SJSA1 (cell line): ENCODE measurements at places on chromosomes 6 and 20. TPM values are rescaled to one million over a fixed set of nuclear protein-coding genes. Genes with fewer than 3 reads are reported as not detected.
A peak's percentile ranks its signal among the peaks of the same experiment; 100 is the strongest.

DNA sequence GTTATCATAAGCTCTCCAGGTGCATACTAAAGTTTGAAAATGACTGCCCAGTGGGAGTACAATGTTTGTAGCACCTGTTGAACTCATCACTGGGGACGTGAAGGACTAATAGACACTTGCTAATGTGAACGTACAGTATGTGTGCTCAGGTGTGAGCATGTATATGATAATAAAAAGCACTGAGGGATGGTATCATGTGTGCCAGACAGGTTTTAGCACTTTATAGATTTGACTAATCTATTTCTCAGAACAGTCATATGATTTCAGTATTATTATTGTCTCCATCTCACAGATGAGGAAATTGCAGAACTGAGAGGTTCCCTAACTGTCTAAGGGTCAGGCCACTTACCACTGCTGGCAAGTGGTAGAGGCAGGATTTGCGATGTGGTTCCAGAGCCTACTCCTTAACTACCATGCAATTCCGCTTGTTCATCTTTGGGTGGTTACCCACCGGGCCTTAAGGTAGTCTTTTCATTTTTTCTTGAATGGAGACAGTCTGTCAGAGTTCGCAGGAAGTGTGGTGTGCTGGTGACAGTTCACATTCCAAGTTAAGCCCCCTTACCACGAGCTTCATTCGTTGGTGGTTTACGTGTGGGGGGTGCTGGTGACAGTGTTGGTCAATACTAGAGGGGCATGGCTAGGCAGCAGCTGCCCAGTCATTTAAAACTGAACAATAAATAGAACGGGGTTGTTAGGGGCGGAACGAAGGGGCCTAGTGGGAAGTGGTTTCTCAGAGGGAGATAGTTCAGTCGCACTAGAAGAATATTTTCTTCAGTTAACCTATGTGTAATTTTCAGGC is 46.8 kb downstream of the RREB1 start:
- peaks cover 11% of the 10 kb centered on the region for H3K36me3 ChIP-seq
- H3K27ac ChIP-seq: no peak overlapping the region
- no peak for DNase-seq
- H3K4me1 ChIP-seq: peaks cover 55% of the 10 kb centered on the region

DNA sequence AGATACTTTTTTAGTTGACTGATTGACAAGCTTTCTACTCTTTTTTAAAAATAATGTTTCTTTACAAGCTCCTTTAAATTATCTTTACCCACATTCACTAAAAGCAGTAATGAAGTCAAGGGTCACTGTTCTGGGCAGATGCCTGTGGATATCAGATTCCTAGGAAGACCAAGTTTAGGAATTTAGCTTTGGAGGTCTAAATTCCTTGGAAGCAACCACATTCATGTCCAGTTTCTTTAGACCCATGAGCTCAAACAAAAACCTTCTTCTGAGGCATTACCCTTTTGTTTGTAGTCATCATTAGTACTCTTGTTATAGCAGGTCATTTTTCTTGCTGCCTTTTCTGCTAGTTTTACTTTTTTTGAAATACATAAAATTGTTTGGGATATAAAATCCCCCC is 462.9 kb upstream of the JAG1 start:
- no peaks in the 10 kb centered on the region for H3K27me3 ChIP-seq
- H3K4me3 ChIP-seq: no peak overlapping the region
- H3K27ac ChIP-seq: no peak overlapping the region

DNA sequence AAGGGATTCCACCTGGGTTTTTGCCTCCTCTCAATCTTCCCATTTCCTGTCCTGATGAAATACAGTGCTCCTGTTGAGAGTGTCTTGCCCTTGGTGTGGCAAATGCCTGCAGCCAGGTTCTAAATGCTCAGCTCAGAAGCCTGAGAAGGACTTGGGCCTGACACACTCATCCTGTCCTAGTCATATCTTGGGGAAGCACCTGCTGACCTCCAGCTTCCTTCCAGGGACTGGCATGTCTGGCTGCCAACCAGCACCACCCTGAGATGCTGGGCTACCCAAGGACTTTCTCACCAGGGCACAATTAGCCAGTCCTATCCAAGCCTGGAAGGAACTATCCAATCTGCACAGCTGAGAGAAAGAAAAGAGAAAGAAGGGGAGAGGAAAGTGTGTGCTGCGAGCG is 43.4 kb downstream of the LRFN2 start:
- H3K36me3 ChIP-seq: no peaks in the 10 kb centered on the region
- H3K4me1 ChIP-seq: no peaks in the 10 kb centered on the region
- 0 out of 2 replicates have a peak, but pooled peaks cover 4% of the 10 kb centered on the region for H3K27me3 ChIP-seq

DNA sequence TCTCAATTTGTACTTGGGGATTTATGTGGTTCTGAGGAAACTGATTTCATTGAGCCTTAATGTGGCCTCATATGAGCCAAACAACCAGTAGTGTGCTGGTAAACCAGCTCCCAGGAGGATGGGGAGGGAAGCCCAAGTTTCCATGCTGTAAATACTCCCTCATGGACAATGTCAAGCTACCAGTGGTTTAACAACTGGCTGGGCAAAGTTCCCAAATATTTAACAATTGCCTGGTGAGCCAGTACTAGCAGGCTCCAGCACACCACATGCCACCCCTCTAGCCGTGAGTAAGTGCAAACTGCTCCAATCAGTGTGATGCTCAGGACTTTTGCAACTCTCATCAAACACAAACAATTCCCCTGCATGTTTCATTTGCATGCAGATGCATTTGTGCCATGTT is 19.2 kb upstream of the CDKN1A start:
- peak; percentile 67 for DNase-seq
- no peaks in the 10 kb centered on the region for H3K27me3 ChIP-seq
- H3K4me3 ChIP-seq: no peak overlapping the region
- H3K36me3 ChIP-seq: no peaks in the 10 kb centered on the region
- no peak overlapping the region for H3K27ac ChIP-seq

GRCh38 chr6:132085731-132086130 is 134.6 kb upstream of the CCN2 start:
- DNase-seq: no peak
- peak overlapping the region; percentile 16 for H3K4me3 ChIP-seq
- no peaks in the 10 kb centered on the region for H3K36me3 ChIP-seq
- H3K4me1 ChIP-seq: peaks cover 59% of the 10 kb centered on the region
- peak overlapping the region; percentile 99 for H3K27ac ChIP-seq

DNA sequence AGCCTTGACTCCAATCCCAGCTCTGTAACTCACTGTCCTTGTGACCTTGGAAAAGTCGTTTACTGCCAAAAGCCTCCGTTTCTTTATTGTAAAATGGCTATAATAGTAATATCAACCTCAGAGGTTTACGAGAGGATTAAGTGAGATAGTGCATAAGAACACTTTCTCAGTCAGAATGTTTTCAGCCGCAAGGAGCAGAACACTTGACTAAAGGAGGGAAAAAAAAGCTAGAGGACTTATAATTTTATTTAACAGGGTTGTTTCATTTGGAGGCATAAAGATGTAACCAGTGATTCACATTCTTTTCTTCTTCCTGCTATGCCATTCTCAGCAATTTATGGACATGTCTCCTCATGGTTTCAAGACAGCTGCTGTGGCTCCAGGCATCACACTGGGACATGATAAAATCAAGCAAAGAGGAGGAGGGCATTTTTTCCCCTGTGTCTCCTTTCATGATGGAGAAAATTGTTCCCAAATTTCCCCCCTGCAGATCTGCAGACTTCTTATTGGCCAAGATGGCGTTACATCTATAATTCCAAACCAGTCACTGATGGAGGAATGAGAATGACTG is 143.0 kb upstream of the PTPN1 start:
- H3K4me3 ChIP-seq: no peak overlapping the region
- no peaks in the 10 kb centered on the region for H3K36me3 ChIP-seq
- no peak for DNase-seq
- H3K27me3 ChIP-seq: no peaks in the 10 kb centered on the region

DNA sequence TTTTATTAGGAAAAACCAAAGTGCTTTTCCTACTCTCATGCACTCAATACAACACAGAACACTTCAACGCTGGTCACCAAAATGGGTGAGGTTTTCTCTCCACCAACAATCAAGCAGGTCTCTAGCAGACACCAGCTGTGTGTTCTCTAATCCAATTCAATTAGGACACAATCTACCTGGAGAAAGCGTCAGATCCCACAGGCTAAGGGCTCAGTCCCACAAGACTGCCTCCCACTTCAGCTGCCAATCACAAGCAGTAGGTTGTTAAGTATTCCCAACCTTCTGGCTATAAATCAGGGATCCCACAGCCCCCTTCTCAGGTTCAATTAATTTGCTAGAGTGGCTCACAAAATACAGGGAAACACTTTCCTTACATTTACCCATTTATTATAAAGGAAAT is 47.7 kb downstream of the STMND1 start:
- no peak for DNase-seq

DNA sequence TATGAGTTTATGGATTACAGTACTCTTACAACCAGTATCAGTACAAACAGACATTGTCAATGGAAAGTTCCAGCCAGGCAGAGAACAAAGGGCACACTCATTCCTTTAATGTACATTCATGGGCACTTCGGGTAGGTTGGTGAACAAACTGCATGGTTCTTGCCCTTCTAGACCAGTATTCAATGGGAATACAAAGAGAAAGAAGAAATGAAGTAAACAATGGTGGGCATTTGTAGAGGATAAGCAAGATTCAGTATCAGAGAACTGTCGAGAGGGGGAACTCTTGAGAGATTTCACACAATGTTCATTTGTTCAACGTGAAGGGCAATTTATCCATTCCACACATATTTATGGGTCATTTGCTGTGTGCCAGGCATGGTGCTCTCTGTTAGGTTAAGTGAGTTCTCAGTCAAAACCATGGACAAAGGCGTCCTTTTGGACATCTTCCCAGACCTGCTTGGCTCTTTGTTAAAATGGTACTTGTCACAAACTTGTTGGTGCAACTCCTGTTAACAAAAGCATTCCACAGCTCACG is 714.8 kb downstream of the DHX35 start:
- no peak overlapping the region for H3K4me3 ChIP-seq
- DNase-seq: no peak
- no peaks in the 10 kb centered on the region for H3K27me3 ChIP-seq
- no peaks in the 10 kb centered on the region for H3K4me1 ChIP-seq

DNA sequence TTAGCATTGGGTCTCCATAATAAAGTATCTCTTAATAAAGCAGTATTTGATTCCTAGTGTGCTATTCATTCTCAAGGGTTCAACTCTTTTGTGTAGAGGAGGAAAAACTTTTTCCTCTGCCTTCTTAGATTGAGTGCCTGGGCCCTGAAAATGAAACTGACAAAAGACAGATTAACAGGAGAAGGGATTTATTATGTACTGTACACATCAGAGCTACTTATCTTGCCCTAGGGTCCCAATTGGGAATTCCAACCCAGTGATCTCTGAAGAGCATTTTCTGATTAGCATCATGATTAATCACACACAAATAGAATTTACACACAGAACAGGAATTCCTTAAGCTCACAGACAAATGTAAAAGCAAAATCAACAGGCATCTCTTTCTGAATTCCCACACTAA is 128.9 kb downstream of the CD164 start:
- no peak overlapping the region for H3K27ac ChIP-seq
- no peaks in the 10 kb centered on the region for H3K36me3 ChIP-seq

- H3K4me3 ChIP-seq: no peak overlapping the region
- peaks cover 21% of the 10 kb centered on the region for H3K4me1 ChIP-seq
Observed at GRCh38 chr6:142857796-142858555, 87.0 kb downstream of the HIVEP2 start.

GRCh38 chr6:109485266-109485935 is 2.4 kb upstream of the ZBTB24 start:
- no peak overlapping the region for H3K4me3 ChIP-seq
- peaks cover 22% of the 10 kb centered on the region for H3K4me1 ChIP-seq
- H3K36me3 ChIP-seq: peaks cover 23% of the 10 kb centered on the region
- H3K27ac ChIP-seq: no peak overlapping the region
- H3K27me3 ChIP-seq: no peaks in the 10 kb centered on the region

- H3K27ac ChIP-seq: no peak overlapping the region
- no peak overlapping the region for H3K4me3 ChIP-seq
- H3K36me3 ChIP-seq: no peaks in the 10 kb centered on the region
- H3K27me3 ChIP-seq: no peaks in the 10 kb centered on the region; the same call in 1 of the 2 replicates
- no peaks in the 10 kb centered on the region for H3K4me1 ChIP-seq
Observed at GRCh38 chr6:33861722-33862121, 57.9 kb upstream of the MLN start.

DNA sequence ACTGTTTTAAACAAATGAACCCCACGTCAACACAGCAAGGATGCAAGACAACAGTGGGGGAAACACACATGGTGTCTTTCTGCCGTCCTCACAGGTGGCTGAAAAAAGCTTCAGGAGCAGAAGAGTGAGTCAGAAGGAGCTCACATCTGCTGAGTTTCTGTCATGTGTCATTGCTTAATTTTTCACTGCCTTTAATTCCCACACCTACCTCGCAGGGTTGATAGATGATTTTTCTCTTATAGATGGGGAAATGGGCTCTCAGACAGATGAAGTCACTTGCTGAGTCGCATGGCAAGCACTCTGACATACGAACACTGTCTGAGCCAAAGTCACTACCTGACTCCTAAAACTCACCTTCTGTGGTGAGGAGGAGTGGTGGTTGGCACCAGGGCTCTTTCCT is 28.3 kb upstream of the CARMIL1 start:
- H3K27ac ChIP-seq: no peak overlapping the region
- DNase-seq: no peak
- H3K27me3 ChIP-seq: no peaks in the 10 kb centered on the region
- H3K4me1 ChIP-seq: peaks cover 11% of the 10 kb centered on the region
- H3K4me3 ChIP-seq: no peak overlapping the region

GRCh38 chr20:22962567-22963439 is 72.3 kb upstream of the SSTR4 start:
- H3K4me1 ChIP-seq: no peaks in the 10 kb centered on the region
- DNase-seq: no peak
- peaks cover 17% of the 10 kb centered on the region for H3K27me3 ChIP-seq
- H3K27ac ChIP-seq: no peak overlapping the region

- 0 out of 2 replicates have a peak, but pooled peaks cover 2% of the 10 kb centered on the region for H3K27me3 ChIP-seq
- H3K36me3 ChIP-seq: no peaks in the 10 kb centered on the region
- no peak overlapping the region for H3K4me3 ChIP-seq
- H3K4me1 ChIP-seq: no peaks in the 10 kb centered on the region
Observed at GRCh38 chr6:133079901-133080300, 161.3 kb upstream of the EYA4 start.

- no peaks in the 10 kb centered on the region for H3K4me1 ChIP-seq
- no peaks in the 10 kb centered on the region for H3K36me3 ChIP-seq
- no peak for DNase-seq
- H3K27ac ChIP-seq: no peak overlapping the region
Observed at GRCh38 chr6:33019372-33019771, 10.0 kb upstream of the HLA-DOA start.

- no peaks in the 10 kb centered on the region for H3K27me3 ChIP-seq
- no peaks in the 10 kb centered on the region for H3K36me3 ChIP-seq
- H3K4me3 ChIP-seq: no peak overlapping the region
- H3K4me1 ChIP-seq: no peaks in the 10 kb centered on the region
- H3K27ac ChIP-seq: no peak overlapping the region
Observed at GRCh38 chr6:167505782-167506181, 180.9 kb downstream of the TTLL2 start.

ADNP gene
- 18.2 and 20.4 TPM in 2 replicates for total RNA-seq

TUBB2B gene
- 33.1 and 49.5 TPM in 2 replicates for total RNA-seq

TPX2 gene
- 212 and 238 TPM in 2 replicates for total RNA-seq

SLC22A1 gene
- not detected in 2 replicates for total RNA-seq

ANKEF1 gene
- total RNA-seq: 0.18 and 0.25 TPM in 2 replicates

BMP6 gene
- total RNA-seq: 1.4 and 1.7 TPM in 2 replicates

TRIM10 gene
- total RNA-seq: not detected in 2 replicates

PRICKLE4 gene
- not detected in 2 replicates for total RNA-seq

CRISP2 gene
- not detected in 2 replicates for total RNA-seq

SLC25A27 gene
- total RNA-seq: 1.5 TPM in 1 of 2 replicates, not detected in the other

PXMP4 gene
- 6.7 and 9.3 TPM in 2 replicates for total RNA-seq

CDH26 gene
- not detected in 2 replicates for total RNA-seq

POU5F1 gene
- not detected in 2 replicates for total RNA-seq
